Stimulated activated CD8-positive, alpha-beta memory T cell treated with anti-CD3 and anti-CD28 coated beads, Interleukin-4, amount 100 ng/mL, for 1 hour (primary cell): ENCODE measurements at places on chromosomes 2 and 18.
A peak's percentile ranks its signal among the peaks of the same experiment; 100 is the strongest.

- no peak for DNase-seq
Observed at GRCh38 chr2:99156891-99157290, 2.1 kb downstream of the LIPT1 start.

- DNase-seq: peak; percentile 62
Observed at GRCh38 chr2:95159690-95160449, at the start of gene ZNF514. ZNF514 (minus strand) TSS chr2:95159848; CDS start chr2:95153253, 6,595 bp downstream.

- DNase-seq: no peak
Observed at GRCh38 chr2:238239543-238239862, 335 bp downstream of the HES6 start.

DNA sequence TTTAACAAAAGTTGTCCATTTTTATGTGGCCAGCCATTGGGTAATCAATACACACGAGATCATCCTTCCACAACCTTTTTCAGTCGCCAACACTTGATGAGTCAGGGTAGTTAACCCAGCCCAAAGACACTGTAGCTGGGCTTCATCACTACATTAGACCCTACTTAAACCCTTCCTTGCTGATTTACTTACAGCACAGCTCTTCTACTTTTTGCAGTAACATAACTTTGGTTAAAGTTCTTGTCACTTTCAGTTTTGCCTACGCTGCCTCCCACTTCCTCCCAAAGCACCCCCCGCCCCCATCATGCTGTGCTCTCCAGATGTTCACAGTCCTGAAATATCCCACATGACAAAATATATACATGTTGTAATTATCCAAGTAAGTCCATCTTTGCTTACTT, 103.6 kb downstream of the CDK15 start:
- no peak for DNase-seq

DNA sequence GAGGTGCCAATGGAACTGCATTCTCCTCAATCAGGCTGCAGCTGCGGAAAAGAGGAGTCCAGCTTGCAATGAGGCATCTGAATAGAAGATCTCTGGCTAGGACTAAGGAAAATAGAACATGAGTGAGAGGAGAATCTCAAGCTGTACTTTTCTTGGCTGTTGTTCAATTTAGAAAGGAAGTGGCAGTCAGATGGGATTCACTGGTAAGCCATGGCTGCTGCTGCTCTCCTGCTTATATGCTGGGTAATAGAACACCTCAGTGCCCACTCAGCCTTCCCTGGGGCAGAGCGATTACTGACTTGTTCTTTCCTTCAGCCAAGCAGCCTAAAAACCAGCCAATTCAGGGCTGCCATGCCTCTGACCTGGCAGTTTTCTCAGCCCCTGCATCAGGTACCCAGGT, 17.6 kb upstream of the CHST9 start:
- no peak for DNase-seq

DNA sequence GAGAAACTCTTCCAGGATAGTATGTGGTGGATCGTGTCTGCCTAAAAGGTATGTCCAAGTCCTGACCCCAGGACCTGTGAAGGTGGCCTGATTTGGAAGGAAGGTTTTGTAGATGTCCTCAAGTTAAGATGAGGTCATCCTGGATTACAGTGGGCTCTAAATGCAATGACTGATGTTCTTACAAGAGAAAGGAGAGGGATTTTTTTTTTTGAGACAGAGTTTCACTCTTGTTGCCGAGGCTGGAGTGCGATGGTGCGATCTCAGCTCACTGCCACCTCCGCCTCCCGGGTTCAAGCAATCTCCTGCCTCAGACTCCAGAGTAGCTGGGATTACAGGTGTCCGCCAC, 19.9 kb downstream of the MBP start:
- DNase-seq: no peak

- DNase-seq: no peak
Observed at GRCh38 chr18:74623047-74623816, 25.6 kb downstream of the ZNF407 start.

DNA sequence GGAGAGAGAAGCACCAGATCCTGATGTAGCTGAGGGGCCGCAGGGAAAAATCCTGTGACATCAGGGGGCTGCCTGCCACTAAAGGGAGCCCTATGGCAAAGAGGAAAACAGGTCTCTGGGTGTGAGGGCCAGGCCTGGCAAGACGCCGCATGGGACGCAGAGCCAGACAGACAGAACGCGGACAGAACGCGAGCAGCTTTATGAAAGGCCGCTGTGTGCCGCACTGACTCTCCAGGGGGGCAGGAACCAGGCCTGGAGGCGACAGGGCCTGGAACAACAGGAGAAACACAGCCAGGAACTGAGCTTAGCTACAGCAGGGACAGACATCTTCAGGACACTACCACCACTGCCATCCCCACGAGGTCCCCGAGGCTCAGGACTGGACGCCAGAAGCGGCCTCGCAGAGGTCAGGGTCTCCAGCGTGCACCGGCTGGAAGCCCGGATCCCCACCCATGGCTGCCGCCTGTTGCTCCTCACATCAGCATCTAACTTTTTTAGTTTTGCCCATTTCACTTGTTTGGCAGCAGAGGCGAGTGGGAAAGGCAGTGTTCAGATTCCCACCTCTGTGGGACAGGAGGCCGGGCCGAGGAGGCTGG, 131.6 kb downstream of the VAPA start:
- no peak for DNase-seq

DNA sequence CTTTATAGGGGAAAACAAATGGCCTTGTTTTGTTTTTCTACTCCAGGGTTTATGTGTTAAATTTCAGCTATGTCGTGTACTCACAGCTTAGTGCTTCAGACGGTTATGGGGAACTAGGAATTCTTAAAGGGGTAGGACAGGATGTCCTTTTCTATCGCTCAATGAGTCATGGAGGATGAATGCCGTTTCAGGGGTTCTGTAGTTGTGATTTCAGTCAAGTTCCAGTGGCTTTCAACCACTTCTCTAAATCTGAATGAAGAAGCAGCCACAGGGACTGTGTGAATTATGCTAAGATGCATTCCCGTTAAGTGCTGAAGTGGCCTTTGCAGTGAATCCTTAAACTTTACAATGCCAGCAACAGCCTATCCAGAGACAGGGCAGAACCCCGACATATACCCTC, 1231.7 kb upstream of the ZEB2 start:
- DNase-seq: no peak

- DNase-seq: no peak
Observed at GRCh38 chr2:186780701-186781316, 68.2 kb downstream of the ZSWIM2 start.

DNA sequence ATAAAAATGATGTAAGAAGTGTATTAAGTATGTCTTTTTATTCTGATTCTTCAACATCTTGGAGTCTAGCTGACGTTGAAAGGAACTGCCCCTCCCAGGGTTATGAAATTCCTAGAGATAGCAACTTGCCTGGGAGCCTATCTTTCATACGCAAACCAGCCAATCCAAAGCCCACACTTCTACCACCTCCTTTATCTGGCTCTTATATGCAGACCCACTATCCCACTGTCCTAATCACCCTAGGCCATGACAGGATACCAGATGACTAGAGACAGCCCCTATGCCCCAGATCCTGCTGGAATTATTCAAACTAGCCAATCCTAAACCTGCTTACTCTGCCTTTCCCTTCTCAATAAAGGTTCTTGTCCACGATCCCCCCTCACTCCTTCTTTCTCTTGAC, 11.8 kb upstream of the CDC42EP3 start:
- no peak for DNase-seq

GRCh38 chr2:60311524-60311923, 241.9 kb downstream of the BCL11A start:
- DNase-seq: no peak

GRCh38 chr2:144343145-144343544, 176.8 kb downstream of the ZEB2 start:
- no peak for DNase-seq

DNA sequence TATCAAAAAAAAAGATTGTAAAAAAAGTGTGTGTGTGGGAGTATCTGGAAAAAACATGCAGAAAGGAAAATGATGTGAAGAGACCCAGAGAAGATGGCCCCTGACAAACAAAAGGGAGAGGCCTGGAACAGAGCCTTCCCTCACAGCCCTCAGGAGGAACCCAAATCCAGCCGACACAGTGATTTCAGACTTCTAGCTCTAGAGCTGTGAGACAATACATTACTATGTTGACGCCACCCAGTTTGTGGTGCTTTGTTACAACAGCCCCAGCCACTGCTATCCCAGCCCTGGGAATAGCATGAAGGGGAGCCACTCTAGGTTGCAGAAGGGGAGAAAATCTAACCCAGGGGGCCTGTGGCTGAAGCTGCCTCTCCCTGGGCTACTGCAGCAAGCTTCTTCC, 59.0 kb upstream of the ZBTB7C start:
- no peak for DNase-seq
